Stimulated activated CD8-positive, alpha-beta memory T cell treated with anti-CD3 and anti-CD28 coated beads, Interleukin-15, amount 100 ng/mL, for 4 hours (primary cell): ENCODE measurements at places on chromosomes 16 and 17.

DNA sequence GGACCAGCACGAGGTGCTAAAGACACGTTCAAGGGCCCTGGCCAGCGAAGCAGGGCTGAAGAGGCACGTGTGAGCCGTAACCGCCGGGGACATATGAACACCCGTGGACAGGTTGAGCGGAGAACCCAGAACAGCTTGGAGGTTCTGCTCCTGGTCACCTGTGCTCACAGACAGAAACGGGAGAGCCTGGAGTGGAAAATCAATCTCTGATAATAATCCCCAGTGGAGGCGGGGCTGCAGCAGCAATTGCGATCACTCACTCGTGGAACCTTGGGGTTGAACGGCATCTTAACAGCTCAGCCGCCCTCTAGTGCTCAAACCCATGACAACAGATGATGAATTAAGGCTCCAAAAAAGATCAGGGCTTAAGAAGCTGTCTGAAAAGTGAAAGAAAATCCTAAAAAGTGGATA is 25.6 kb downstream of the WIPI1 start:
- DNase-seq, result peak; percentile 31

DNA sequence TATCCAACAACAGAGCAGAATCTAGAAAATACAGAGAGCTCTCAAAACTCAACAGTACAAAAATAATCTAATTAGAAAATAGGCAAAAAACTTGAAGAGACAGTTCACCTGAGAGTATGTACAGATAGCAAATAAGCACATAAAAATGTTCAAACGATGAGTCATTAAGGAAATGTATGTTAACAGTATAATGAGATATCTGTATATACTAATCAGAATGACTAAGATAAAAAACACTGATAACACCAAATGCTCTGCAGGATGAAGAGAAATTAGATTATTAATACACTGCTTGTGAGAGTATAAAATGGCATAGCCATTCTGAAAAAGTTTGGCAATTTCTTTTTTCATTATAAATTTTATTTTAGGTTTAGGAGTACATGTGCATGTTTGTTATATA is 1307.6 kb upstream of the GOT2 start:
- DNase-seq, result no peak

- no peak for DNase-seq
Measured at GRCh38 chr17:76207275-76208059, 32.8 kb downstream of the RNF157 start.

DNA sequence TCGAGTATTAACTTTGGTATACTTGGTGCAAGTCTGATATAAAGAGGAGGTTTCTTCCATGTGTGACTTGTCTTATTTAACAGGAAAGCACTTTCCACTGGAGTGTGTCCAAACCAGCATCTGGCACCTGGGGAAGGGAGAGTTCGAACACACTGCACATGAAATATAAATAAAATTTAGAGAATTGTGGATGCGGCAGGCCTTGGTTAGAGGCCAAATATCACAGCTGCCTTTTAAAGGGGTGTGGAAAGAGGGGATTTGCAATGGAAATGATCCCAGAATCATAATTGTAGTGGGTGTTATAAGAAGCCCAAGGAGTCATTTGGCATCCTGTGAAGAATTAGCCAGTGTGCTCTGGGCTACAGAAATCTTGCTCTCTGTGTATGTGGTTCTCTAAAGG is 4.3 kb upstream of the NXN start:
- DNase-seq, result no peak

DNA sequence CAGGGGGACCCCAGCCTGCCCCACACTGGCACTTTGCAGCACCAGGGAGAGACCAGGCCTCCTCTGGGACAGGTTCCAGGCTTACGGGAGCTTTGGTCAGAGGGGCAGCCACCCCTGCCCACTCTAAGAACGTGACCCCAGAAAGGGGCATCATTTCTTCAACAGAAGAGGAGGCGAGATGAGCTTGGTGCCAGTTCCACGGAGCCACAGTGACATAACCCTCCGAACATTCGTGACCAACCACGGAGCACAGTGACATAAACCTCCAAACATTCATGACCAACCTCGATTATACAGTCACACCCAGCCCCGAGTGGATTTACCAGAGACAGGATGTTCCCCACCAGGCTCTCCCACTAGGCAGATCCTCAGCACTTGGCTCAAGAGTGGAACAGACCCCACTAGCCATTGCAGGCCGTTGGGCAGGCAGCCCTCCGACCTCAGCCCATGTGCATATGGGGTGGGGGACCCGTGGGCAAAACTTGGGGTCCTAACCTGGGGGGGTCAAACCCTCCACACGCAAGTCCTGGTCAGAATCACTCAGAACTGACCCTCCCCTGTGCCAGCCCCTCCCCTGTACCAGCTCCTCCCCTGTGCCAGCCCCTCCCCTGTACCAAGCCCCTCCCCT is 112.9 kb downstream of the METRNL start:
- DNase-seq, result no peak

DNA sequence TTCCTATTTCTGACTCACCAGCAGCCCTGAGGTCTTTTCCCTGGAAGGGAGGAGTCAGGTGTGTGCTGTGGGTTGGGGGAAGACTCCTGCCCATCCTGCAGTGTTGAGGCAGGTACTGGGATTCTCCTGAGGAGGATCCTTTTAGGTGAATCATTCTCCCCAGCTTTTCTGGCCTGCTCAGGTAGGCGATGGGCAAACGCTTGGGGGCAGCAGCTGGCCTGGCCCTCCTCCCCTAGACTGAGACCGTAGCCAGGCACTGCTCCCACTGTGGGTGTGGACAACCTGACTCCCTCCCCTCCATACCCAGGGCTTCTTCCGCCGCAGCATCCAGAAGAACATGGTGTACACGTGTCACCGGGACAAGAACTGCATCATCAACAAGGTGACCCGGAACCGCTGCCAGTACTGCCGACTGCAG is 15.1 kb downstream of the GJD3 start:
- no peak for DNase-seq
